ENCODE measurements at places on chromosomes 5 and 9.

GRCh38 chr9:107751567-107752210, 262.1 kb upstream of the KLF4 start:
- DNase-seq, result no peak

- no peak for DNase-seq
Observed at GRCh38 chr5:107329850-107330249, 340.9 kb downstream of the EFNA5 start.

DNA sequence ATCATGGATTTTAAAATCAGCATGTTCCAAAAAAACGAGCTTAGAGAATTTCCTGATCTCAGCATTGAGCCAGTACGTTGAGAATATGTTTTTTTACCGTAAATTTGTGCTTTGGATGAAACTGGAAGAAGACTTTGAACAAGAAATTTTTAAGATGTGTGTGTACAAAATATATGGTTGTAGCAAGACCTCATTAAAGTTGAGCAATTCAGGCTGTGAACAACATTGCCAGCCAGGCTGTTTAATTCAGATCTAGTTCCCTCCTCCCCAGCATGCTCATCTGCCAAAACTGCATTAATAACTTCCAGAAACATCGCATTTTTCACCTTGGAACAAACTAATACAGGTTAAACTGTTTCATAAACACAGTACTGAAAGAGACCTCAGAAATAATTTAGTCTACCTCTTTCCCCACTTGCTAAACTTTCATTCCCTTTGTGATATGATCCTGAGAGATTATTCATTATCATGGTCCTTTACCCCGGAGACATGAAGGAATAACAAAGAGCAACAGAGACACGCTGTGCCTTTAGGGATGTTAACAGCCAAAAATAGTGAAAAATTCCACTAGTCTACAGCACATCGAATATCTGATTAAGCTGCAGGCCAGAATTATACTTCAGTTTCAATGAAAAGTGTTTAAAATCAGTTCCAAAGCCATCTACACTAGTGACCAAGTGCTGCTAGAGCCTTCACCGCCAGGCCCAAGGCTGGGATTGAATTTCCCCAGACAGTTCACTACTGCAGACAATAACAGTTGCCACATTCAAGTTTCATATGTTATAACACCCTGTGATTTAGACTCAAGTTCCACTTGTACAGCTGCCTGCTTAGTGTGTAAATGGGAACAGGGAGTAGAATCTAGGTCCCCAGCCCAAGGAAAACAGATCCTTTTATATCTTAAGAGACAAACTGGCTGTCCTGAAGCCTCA, 89.6 kb downstream of the EFNA5 start:
- no peak for DNase-seq

GRCh38 chr9:78050421-78050820, 18.8 kb upstream of the GNAQ start:
- no peak for DNase-seq

GRCh38 chr9:114898741-114899140, 31.6 kb downstream of the TNFSF8 start:
- DNase-seq, result peak; percentile 92

DNA sequence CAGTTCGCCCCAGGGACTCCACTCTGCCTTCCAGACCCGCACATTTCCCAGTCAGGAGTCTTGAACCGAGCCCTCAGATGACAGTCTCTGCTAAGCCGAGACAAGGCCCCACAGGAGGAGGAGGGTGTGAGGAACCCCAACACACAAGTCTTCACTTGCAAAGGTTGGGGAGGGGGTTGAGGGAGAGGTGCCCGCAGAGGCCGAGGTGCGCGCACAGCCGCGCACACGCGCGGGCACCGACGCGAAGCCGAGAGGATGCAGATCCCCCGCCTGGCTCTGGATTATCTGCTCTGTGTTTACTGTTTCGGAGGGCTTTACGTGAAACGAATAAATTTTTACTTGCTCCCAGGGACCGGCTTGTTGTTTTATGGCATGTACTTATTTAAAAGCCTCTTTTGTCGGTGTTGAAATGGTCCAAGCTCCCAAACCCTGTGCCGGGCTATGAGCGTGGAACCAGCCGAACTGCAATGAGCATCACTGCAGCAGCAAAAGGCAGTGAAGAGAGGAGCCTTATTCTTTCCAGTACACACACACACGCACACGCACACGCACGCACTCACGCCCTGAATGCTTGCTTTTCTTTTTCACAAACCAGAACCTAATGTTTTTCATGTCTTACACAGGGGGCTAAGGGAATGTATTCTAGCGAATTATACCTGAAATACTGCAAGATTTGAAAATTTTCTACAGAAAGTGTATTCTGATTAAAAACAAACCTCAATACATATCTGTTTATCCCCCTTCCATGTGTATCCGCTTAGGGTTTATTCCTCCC, 297.7 kb downstream of the PARP8 start:
- no peak for DNase-seq

DNA sequence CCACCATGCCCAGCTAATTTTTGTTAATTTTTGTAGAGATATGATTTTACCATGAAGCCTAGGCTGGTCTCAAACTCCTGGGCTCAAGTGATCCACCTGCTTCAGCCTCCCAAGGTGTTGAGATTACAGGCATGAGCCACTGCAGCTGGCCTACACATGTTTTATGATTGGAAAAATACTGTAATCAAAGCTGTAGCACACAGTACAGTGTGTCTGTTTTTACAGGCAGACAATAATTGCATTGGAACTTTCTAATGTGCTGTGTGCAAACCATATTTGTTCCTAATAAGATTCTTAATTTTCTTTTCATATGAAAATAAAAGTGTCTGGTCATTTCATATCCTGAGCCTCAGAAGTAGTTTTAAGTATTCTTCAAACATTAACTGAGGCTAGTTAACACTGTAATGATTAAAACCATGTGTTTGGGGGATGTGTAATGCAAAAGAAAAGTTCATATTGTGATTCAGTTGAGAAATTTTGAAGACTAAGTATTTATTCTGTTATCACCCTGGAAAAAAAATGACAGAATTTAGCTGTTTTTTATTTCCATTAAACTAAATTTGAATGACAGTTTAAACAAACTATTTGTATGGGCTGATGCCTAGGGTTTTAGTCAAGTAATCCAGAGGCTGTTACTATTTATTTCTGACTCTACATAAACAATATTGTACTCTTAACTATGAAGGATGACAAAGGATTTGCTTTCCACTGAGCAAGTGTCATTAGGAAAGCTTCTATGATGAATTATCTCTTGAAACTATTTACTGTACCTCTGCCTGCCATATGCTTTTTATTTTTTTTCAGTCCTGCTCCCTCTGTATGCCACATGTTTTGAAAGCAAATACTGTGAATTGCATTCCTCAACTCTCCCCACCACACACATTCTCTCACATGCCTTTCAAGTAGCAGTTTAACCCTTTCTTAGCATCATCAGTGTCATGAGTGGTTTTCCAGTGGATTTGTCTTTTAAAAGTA, 111.5 kb downstream of the MTREX start:
- no peak for DNase-seq

- no peak for DNase-seq
Observed at GRCh38 chr5:103375350-103375749, 116.8 kb downstream of the MACIR start.

DNA sequence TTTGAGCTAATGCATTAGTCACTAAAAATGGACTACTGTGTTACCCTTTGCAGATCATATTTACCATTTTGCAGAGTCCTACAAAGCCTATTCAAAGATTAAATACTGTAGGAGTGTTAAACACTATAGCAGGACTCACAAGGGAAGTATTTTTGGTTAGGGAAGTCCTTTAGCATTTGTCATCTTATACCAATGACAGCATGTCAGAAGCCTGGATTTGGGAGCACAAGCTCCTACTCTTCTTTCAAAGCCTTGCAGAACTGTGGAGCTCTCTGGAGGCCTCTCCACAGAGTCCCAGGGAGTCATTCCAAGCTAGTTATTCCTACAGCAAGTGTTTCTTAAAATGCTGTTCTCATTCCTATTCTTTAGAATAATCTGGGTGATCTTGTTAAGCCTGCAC, 288.8 kb downstream of the PIK3R1 start:
- no peak for DNase-seq

DNA sequence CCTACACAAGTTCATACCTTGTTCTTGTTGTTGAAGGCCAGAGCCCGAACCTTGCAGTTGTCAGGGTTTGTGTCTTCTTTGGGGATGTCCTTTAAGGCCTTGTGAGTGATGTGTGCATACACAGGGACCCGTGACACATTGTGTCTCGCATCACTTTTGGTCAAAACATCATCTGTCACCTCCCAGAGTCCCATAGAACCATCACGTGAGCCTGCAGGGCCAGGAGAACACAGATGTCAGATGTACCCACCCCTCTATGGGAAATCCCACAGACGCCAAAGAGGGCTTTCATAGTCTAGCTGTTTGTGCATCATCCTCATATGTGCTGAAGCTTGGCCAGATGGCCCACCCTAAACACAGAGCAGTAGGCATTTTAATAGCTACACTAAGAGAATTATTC, 28.2 kb downstream of the DCAF12 start:
- no peak for DNase-seq

DNA sequence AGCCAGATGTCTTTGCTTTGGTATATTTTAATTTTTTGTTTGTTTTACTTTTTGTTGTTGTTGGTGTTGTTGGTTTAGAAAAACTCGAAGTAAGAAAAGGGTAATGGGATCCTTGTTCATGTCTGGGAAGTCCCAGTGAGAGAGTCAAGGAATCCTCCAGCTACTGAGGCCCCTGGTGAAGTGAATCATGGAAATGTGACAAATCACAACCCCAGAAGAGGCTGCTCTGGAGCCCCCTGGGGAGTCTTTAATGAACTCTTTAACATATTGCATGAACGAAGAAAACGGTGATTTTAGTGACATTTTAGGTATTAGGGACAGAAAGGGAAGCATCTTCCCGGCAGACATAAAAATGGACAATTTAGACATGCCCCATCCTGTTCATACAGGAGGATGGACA, 41.3 kb downstream of the TMEM174 start:
- DNase-seq, result no peak

- no peak for DNase-seq
Observed at GRCh38 chr9:81847181-81847915, 80.9 kb upstream of the SPATA31D4 start.

GRCh38 chr9:105968811-105969466, 274.6 kb downstream of the TMEM38B start:
- DNase-seq, result no peak

DNA sequence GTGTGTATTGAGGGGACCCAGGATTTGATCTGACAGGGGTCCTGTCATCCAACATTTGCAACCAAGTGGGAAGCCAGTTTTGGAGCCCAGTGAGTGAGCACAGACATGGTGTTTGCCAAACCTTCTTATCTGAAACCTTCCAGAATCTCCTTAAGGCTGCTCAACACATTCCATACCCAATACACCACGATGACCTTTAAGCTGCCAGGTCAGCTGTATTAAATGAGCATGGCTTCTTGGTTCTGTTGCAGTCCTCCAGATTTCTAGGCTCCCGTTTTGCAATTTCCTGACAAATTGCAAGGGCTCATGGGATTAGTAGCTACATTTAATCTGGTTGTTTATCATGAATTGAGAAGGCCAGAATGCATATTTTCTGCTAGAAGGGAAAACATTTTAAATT, 124.2 kb upstream of the ATP10B start:
- DNase-seq, result no peak

GRCh38 chr5:61357745-61358144, 25.7 kb downstream of the ZSWIM6 start:
- no peak for DNase-seq

GRCh38 chr9:36924071-36924470, 110.0 kb downstream of the PAX5 start:
- no peak for DNase-seq

All from central memory CD4-positive, alpha-beta T cell (primary cell).